ENCODE measurements at places on chromosomes 16 and 17. TPM values are rescaled to one million over a fixed set of nuclear protein-coding genes. Genes with fewer than 3 reads are reported as not detected.
A peak's percentile ranks its signal among the peaks of the same experiment; 100 is the strongest.

ASB16 gene
- not detected for total RNA-seq

SLC35G6 gene
- total RNA-seq = not detected

TPSB2 gene
- 168 TPM for total RNA-seq

OR4D1 gene
- not detected for total RNA-seq

CPHXL2 gene
- total RNA-seq = not detected

NOG gene
- total RNA-seq = 2.2 TPM

SSTR5 gene
- not detected for total RNA-seq

POLR2C gene
- 76.0 TPM for total RNA-seq

ABCC12 gene
- not detected for total RNA-seq

GRCh38 chr16:70736465-70737376, 50.9 kb upstream of the MTSS2 start:
- H3K27me3 ChIP-seq = no peaks in the 10 kb centered on the region
- no peak overlapping the region for H3K4me3 ChIP-seq
- peaks cover 13% of the 10 kb centered on the region for H3K36me3 ChIP-seq
- DNase-seq = no peak

DNA sequence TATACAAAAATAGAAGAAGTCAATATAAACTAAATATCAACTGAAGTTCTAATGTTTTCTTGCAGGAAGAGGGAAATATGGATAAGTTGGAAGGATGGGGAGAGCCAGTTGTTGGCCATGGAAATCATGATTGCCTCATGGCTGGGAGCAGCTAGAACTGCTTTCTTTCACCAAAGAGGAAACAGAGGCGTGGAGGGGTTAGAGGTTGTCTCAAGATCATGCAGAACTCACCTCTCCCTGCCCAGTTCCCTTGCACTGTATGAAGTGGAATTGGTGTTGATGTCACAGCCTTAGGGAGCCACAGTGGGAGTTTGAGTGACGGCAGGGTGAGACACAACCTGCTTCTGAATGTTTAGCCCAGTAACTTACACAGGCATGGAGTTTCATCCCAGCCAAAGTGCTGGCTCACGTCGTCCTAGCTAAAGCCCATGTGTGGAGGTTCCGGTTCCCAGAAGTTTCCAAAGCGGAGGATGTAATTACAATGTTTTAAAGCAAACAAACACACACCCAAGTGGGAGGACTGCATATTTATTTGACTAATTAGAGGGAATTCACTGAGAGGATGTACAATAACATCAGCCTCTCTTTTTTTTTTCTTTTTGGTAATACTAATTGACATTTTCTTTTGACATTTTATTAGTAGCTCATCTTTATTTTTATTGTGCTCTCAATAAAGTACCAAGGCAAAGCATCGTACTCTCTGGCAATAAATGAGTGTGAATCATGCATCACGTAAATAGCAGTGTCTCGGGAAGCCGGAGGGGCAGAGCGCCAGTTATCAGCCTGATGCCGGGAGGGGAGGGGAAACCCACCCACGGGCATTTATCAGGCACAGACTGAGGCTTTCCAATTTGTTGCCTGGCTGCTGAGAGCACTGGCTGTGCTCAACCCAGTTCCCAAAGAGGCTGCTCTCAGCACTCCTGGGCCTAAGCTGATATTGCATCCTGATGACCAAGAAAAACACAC, 118.7 kb upstream of the CDH5 start:
- H3K4me3 ChIP-seq = no peak overlapping the region
- DNase-seq = no peak
- H3K36me3 ChIP-seq = no peaks in the 10 kb centered on the region
- no peaks in the 10 kb centered on the region for H3K4me1 ChIP-seq

GRCh38 chr16:54281535-54282201, 4.9 kb downstream of the IRX3 start:
- DNase-seq = no peak
- H3K27me3 ChIP-seq = peaks cover 60% of the 10 kb centered on the region
- H3K4me1 ChIP-seq = peaks cover 29% of the 10 kb centered on the region
- H3K27ac ChIP-seq = peak overlapping the region; percentile 73
- H3K4me3 ChIP-seq = peak overlapping the region; percentile 60

DNA sequence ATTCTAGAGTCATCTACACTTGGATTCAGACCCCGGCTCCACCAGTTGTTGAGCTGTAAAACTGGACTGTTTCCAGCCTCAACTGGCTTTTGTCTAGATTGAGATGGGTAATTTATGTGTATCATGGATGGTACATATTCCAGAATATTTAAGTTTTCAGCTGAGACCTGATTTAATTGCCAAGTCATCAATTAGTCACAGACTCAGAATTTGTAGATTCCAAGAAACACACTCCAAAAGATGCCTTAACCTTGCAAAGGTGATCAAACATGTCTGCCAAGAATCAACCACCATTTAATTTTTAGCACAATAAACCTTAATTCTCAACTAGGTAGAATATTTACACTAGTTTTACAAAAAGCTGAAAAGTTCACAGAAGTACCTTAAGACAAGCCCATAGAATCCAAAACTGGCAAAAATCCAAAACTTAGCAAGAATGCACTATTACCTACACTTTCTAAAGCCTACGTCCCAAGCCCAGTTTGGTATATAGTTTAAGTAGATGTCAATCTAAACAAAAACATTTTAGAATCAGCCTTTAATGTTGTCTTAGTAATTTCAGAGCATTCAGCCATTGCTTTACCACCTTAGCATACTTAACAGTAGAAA, 17.7 kb downstream of the SIAH1 start:
- H3K36me3 ChIP-seq = no peaks in the 10 kb centered on the region
- DNase-seq = no peak
- H3K4me1 ChIP-seq = peaks cover 69% of the 10 kb centered on the region

GRCh38 chr16:70706948-70707465, 21.2 kb upstream of the MTSS2 start:
- DNase-seq = no peak
- peak overlapping the region; percentile 56 for H3K27ac ChIP-seq
- peaks cover 70% of the 10 kb centered on the region for H3K4me1 ChIP-seq
- H3K36me3 ChIP-seq = peaks cover 6% of the 10 kb centered on the region
- H3K4me3 ChIP-seq = no peak overlapping the region

DNA sequence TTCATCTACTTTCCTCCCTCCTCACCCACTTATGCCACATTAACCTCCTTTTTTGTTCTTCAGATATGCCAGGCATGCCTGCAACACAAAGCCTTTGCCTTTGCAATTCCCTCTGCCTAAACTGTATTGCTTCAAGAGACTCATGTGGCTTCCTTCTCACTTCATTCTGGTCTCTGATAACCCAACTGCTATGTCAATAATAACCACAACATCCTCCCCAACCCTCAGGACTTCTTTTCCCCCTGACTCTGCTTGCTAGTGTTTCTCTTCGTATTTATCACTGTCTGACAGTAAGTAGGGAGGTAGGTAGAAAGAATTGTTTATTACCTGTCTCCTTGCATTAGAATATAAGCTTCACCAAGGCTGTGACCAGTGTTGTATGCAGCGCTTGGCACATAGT, 22.4 kb downstream of the RBL2 start:
- H3K27me3 ChIP-seq = no peaks in the 10 kb centered on the region
- DNase-seq = no peak
- H3K4me1 ChIP-seq = peaks cover 4% of the 10 kb centered on the region
- no peak overlapping the region for H3K27ac ChIP-seq
- H3K4me3 ChIP-seq = no peak overlapping the region
- H3K36me3 ChIP-seq = peaks cover 96% of the 10 kb centered on the region

- H3K36me3 ChIP-seq = no peaks in the 10 kb centered on the region
These were observed 417.9 kb downstream of the MAF start for GRCh38 chr16:79182616-79183015.

DNA sequence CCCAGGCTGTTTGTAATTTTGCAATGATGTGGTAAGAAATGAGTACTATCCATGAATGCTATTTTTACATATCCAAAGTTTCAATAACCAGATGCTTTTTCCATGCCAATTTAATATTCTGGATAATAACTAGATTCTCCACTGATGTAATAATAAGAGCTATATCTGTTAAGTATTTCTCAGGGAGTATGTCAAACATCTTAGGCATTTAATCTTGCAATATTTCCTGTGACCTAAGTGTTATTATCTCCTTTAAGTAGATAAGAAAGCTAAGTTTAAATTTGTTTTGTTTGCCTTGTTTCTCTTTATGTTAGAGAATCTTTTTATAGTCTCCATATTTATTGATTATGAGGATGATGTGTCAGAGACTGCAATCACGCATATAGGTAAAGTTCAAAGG, 32.3 kb upstream of the HS3ST3A1 start:
- H3K4me3 ChIP-seq = no peak overlapping the region
- DNase-seq = no peak
- H3K36me3 ChIP-seq = no peaks in the 10 kb centered on the region

DNA sequence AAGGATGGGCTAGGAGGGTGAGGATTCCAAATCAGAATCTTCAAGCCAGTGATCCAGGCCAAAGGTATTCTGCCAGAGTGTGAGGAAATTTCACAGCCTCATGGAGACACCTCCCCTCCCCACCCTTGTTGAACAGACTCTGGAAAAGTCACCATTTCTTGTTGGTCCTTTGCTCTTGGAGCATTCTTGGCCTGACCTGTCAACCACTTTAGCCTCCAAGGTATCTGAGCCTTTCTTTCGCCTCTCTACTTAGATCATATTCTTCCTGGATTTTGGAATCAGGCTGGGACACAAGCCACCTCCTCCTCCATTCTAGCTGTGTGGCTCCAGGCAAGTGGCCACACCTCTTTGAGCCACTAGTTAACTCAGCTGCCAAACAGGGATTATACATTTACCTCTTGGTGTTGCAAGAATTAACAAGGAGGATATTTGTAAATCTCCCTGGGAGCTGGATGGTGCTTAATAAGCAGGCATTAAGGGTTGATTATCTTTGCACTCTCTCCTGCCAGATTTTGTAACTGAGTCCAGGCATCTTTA, 193.5 kb downstream of the WWOX start:
- no peak for DNase-seq
- H3K4me3 ChIP-seq = no peak overlapping the region
- no peaks in the 10 kb centered on the region for H3K27me3 ChIP-seq
- peaks cover 7% of the 10 kb centered on the region for H3K4me1 ChIP-seq
- no peaks in the 10 kb centered on the region for H3K36me3 ChIP-seq

DNA sequence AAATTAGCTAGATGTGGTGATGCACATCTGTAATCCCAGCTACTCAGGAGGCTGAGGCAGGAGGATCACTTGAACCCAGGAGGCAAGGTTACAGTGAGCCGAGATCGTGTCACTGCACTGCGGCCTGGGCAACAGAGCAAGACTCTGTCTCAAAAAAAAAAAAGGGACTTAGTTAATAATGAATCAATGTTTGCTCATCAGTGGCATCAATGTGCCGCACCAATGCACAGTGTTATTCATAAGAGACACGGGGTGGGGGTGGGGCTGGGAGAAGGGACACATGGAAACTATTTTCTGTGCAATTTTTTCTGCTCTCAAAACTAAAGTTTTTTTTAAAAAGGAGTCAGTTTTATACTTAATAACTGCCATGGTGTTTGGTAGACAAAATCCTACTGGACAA, 6.8 kb upstream of the ATP2C2 start:
- no peak overlapping the region for H3K27ac ChIP-seq
- DNase-seq = no peak
- no peak overlapping the region for H3K4me3 ChIP-seq
- H3K36me3 ChIP-seq = no peaks in the 10 kb centered on the region
- peaks cover 4% of the 10 kb centered on the region for H3K27me3 ChIP-seq

DNA sequence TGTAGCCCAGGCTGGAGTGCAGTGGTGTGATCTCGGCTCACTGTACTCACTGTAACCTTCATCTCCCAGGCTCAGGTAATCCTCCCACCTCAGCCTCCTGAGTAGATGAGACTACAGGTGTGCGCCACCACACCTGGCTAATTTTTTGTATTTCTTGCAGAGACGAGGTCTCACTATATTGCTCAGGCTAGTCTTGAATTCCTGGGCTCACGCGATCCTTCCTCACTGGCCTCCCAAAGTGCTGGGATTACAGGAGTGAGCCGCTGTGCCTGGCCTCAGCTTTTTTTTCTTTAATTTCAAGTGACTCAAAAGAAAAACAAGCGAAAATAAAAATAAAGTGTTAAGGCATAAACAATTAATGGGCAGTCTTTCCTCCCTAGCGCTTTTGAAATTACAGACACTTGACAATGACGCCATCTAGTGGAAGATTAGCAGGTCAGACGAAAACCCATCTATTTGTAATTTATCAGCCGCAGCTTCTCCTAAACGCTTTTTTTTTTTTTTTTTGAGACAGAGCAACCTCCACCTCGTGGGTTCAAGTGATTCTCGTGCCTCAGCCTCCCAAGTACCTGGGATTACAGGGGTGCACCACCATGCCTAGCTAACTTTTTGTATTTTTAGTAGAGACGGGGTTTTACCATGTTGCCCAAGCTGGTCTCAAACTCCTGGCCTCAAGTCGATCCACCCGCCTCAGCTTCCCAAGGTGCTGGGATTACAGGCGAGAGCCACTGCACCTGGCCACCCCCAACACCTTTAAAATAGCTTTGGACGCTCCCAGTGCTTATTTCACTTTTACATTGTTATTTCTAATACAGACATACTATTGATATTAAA, 28.1 kb upstream of the PECAM1 start:
- H3K27ac ChIP-seq = no peak overlapping the region
- peaks cover 18% of the 10 kb centered on the region for H3K4me1 ChIP-seq
- no peak overlapping the region for H3K4me3 ChIP-seq
- no peaks in the 10 kb centered on the region for H3K36me3 ChIP-seq
- no peak for DNase-seq
- no peaks in the 10 kb centered on the region for H3K27me3 ChIP-seq

GRCh38 chr17:32795339-32795979, 81.5 kb downstream of the MYO1D start:
- H3K4me1 ChIP-seq = peaks cover 3% of the 10 kb centered on the region
- H3K4me3 ChIP-seq = no peak overlapping the region
- no peaks in the 10 kb centered on the region for H3K27me3 ChIP-seq
- DNase-seq = no peak

- H3K27me3 ChIP-seq = peaks cover 33% of the 10 kb centered on the region
- H3K36me3 ChIP-seq = no peaks in the 10 kb centered on the region
- H3K4me1 ChIP-seq = peaks cover 10% of the 10 kb centered on the region
These were observed 4.1 kb downstream of the NDRG4 start for GRCh38 chr16:58503863-58504688.

DNA sequence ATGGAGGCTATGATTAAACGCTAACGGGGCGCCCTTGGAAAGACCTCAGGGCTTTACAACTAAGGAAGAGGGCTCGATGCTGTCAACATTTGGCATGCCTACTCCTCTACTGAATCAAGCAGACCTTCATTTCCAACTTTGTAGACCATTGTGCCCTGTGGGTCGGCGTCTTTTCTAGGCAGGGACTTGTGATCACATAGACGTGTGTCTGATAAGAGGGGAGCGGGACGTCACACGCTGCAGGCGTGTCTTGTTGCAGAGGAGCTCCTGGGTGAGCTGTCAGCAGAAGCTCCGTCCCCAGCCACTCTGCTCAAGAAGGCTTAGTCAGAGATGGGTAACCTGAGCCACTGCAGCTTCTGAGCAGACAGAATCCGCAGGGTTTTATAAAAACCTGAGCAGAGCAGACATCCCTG, 2.8 kb downstream of the MAPK8IP3 start:
- H3K27me3 ChIP-seq = no peaks in the 10 kb centered on the region
- peaks cover 7% of the 10 kb centered on the region for H3K36me3 ChIP-seq
- peaks cover 36% of the 10 kb centered on the region for H3K4me1 ChIP-seq
- no peak overlapping the region for H3K4me3 ChIP-seq
- DNase-seq = no peak

GRCh38 chr17:58789831-58790230, 34.2 kb downstream of the PPM1E start:
- H3K4me1 ChIP-seq = no peaks in the 10 kb centered on the region
- no peaks in the 10 kb centered on the region for H3K27me3 ChIP-seq
- no peak overlapping the region for H3K4me3 ChIP-seq
- H3K36me3 ChIP-seq = no peaks in the 10 kb centered on the region
- no peak for DNase-seq

GRCh38 chr17:60372790-60373483, 19.0 kb downstream of the USP32 start:
- H3K4me1 ChIP-seq = peaks cover 5% of the 10 kb centered on the region
- H3K4me3 ChIP-seq = no peak overlapping the region
- no peak overlapping the region for H3K27ac ChIP-seq
- H3K27me3 ChIP-seq = no peaks in the 10 kb centered on the region
- DNase-seq = no peak
